ENCODE measurements at places on chromosomes 11 and 22. TPM values are rescaled to one million over a fixed set of nuclear protein-coding genes. Genes with fewer than 3 reads are reported as not detected.

GRCh38 chr22:24810043-24810749, 4.2 kb downstream of the SGSM1 start:
- DNase-seq, result peak; percentile 5

GRCh38 chr11:58629857-58630256, 7.4 kb downstream of the CNTF start:
- DNase-seq, result peak; percentile 59

MPZL3 gene
- 0.72 TPM for total RNA-seq

VSIG10L2 gene
- 0.10 TPM for total RNA-seq

DNA sequence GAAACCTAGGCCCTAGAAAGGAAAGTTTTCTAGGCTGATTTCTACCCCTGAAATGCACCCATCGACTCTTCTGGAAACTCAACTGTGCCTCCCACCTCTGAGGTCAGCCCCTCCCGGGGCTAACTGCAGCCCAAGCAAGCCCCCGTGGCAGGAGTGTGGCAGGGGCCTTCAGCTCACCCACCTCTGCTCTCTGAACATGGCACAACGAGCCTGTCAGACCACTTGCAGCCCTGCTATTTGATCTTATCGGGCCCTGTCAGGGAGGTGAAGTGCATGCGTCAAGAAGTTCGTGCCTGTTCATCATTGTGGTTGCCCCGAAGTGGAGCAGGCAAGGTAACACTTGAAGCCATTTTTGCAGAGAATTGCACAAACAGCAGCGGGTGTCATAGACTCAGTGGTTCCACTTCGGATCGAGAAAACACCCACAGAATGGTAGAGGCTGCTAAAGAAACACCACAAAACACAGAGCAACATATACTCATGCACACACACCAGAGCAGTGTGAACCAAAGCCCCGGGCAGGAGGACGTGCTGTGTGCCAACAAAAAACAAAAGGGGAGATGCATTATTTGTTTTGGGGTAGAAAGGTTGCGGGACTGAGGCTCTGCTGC, 262.7 kb downstream of the ETS1 start:
- DNase-seq, result no peak

TMPRSS5 gene
- not detected for total RNA-seq

GRCh38 chr11:134576721-134577171, 164.7 kb upstream of the B3GAT1 start:
- no peak for DNase-seq

DNA sequence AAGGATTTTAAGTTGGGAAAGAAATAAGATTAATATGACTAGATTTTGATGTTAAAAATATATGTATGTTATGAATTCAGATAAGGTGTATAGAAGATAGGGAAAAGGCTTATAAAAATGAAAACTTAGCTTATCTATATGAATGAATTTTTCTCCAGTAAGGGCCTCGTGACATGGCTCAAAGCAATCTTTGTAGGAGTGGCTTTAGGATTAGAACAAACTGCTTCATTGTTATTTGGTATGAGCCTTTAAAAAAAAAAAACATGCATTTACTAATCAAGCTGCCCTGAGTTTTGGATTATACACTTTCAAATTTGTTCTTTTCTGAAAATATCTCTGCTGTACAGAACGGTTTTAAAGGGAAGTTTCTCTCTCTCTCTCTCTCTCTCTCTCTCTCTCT, 905.9 kb downstream of the OPCML start:
- DNase-seq, result no peak

KIAA0930 gene
- total RNA-seq, result 24.0 TPM

- no peak for DNase-seq
Measured at GRCh38 chr22:38214302-38215056, 12.7 kb downstream of the MAFF start.

MUC5AC gene
- not detected for total RNA-seq

SLC6A5 gene
- total RNA-seq, result not detected

- peak; percentile 59 for DNase-seq
Measured at GRCh38 chr11:118870396-118871343, 13.0 kb upstream of the CXCR5 start.

SLC25A45 gene
- total RNA-seq, result 0.68 TPM

GRCh38 chr11:55942785-55943392, 6.7 kb upstream of the OR5I1 start:
- peak; percentile 28 for DNase-seq

GRCh38 chr11:60840470-60841430, 1.2 kb upstream of the CCDC86 start:
- peak; percentile 92 for DNase-seq

SMIM35 gene
- total RNA-seq, result not detected

EHF gene
- total RNA-seq, result 0.68 TPM

GRCh38 chr11:128925250-128925600, 17.4 kb downstream of the TP53AIP1 start:
- DNase-seq, result no peak

RAC2 gene
- total RNA-seq, result 138 TPM

TMA7B gene
- 0.20 TPM for total RNA-seq

TRIM6 gene
- 3.1 TPM for total RNA-seq

All from RPMI7951 (cell line).